ENCODE measurements at places on chromosomes 12 and 14.
A peak's percentile ranks its signal among the peaks of the same experiment; 100 is the strongest.

DNA sequence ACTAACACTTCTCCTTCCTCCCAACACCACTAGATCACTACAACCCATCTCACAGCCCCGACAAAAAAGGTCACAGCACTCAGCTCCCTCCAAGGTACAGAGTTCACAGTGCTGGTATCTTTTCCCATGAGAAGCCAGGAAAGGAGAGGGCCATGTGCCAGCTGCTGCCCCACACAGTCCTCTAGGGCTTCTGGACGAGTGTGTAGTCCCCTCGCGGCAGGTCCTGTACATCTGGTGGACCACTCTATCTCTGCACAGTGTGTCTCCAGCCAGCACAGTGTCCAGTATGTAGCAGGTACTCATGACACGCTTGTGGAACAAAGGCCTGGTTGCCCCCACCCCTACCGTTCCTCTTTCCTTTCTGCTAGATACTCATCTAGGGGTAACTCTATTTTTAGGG, 134.4 kb upstream of the FOXN3 start:
- no peak for DNase-seq

DNA sequence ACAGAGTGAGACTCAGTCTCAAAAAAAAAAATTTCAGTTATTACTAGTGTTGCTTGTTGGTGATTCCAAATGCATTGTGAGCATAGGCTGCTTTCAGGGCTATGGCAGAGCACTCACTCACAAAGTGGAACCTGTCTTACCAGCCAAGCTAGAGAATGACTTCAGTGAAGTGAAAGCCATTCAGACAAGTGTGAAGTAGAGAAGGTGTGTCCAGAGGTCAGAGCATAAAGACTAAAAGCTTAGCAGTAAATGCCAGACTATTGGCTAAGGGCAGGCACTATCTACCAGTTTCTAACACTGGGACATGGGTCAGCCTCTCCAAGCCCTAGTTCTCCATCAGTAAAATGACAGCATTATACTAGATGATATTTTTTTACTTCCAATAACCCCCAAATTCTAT, 12.7 kb downstream of the PPP1R36 start:
- no peak for DNase-seq

DNA sequence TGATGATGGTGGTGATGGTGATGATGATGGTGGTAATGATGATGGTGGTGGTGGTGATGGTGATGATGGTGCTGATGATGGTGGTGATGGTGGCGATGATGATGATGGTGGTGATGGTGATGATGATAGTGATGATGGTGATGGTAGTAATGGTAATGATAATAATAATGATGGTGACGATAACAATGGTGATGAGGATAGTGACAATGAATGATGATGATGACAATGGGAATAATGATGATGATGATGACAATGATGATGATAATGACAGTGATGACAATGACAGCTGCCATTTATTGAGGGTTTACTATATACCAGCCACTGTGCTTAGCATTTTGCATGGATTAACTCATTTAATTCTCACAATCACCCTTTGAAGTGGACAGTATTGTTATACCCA, 94.6 kb downstream of the SRRM4 start:
- no peak for DNase-seq

- DNase-seq, result peak; percentile 29
Measured at GRCh38 chr12:71626768-71627167, 36.9 kb downstream of the ZFC3H1 start.

DNA sequence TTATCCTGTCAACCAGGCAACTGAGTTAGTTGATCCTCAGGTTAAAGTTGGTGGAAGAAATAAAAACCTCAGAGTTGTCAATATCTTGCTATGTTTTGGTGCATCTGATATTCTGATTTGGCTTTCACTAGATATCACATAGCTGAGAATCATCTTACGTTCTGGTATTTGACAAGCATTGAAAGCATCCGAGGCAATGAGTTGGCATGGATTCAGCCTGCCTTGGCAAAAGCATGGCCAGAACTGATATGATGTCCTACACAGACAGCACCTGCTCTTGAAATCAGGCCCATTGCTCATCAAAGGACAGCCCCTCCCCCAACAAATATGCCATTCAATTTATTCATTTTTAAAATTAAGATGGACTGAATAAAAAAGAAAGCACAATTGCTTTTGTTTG, 320.7 kb upstream of the ATP2B1 start:
- DNase-seq, result no peak

All from glomerular endothelial cell (primary cell).